ENCODE measurements at places on chromosomes 16 and 17.

DNA sequence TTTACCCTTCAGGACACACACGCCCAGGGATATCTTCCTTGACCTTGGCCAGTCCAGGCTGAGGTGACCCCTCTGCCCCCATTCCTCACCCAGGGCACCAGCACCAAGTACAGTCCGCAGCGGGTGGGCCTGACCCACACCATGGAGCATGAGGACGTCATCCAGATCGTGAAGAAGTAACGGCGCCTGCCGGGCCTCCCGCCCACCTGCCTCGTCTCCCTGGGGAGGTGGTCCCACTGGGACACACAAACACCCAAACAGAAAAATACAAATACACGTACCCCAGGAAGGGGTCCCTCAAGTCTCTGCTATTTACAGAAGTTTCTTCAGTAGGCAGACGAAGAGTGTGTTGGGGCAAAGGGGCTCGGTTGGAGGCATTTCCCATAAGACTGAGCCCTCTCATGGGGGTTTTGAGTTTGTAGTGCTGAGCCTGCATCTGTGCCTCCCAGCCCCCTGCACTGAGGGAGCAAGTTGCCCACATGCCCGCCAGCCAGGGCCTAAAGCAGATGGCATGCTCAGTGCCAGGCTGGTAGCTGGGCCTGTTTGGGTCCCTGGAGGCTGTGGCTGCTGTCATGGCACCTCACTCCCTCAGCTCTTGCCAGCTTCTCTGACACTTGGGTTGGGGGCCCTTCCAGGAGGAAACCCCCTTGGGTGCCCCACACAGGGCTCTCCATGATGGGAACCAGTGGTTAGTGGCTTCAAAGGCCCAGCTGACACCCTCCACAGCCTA lies 1.3 kb upstream of the MYO15A start:
- no peak for DNase-seq

GRCh38 chr16:27405546-27406451 lies 3.8 kb downstream of the IL21R start:
- no peak for DNase-seq

GRCh38 chr17:4478318-4478830 lies 20.3 kb upstream of the SPNS2 start:
- no peak for DNase-seq

DNA sequence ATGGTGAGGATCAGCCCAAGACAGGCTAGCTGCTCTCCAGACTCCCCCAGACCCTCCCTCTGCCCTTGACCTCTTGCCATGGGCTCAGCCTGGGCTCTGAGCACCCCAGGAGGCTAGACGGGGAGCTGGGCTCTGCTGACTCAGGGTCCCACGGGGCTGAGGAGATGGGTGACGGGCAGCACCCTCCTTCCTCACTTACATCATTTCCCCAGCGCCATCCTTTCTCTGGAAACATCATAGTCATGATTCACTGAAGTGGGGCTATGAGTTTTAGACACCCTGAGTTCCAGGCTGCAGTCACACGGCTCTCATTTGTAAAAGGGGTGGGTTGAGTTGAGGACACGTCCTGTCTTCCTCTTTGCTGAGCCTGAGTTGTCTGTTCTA lies 3.0 kb upstream of the ITGAX start:
- DNase-seq, result no peak

DNA sequence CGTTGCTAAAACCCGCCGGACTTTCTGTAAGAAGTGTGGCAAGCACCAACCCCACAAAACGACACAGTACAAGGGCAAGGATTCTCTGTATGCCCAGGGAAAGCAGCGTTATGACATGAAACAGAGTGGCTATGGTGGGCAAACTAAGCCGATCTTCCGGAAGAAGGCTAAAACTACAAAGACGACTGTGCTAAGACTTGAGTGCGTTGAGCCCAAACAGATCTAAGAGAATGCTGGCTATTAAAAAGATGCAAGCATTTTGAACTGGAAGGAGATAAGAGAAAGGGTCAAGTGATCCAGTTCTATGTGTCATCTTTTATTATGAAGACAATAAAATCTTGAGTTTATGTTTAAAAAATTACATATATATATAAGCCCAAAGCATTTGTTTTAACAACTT lies 20.3 kb downstream of the HELZ start:
- DNase-seq, result no peak

DNA sequence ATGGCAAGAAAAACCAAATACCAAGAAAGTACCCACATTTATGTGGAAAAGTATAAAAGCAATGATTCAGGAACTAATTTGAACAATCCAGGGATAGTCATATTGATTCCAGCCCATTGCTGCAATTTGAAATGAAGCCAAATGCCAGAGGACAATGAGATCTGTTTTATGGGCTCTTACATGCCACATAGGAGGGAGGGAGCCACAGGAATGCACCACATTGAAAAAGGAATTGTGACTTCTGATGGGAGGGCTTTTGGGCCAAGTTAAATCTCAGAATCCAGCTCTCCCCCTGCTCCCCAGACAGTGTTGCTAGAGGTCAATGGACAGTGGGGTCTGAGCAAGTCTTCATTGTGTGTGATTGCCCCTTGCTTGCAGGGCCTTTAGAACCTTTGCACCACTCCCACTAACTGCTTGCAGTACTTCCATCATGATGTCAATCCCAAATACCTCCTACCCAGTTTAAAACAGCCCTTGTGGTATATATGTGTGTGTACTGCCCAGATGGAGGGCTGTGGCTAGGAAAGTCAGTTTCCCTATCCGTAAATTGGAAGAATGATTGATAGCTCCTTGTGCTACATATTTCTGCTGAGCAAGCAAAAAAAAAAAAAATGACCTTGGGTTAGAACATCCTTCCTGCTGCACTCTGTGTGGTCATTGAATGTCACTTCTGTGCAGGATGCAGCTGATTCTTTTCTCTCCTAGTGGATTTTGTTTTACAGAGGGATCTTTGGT lies 406.8 kb downstream of the UTP18 start:
- DNase-seq, result no peak

- DNase-seq, result no peak
These were observed 1.1 kb upstream of the LLGL2 start for GRCh38 chr17:75524269-75524969.

DNA sequence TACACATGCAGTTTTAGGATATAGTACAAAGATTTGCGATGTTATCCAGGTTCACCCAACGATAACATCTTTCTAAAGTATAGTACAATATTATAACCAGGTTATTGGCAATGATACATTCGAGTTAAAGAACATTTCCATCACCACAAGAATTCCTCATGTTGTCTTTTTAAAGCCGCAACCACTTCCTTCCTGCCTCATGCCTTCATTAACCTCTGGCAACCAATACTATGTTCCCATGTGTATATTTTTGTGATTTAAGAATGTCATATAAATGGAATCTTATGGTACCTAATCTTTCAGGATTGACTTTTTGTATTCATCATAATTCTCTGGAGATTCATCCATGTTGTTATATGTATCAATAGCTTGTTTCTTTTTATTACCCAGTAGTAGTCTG lies 1183.2 kb downstream of the CDH11 start:
- no peak for DNase-seq

GRCh38 chr16:57859331-57859730 lies 57.0 kb upstream of the KIFC3 start:
- no peak for DNase-seq

- no peak for DNase-seq
These were observed 3.3 kb upstream of the CES1 start for GRCh38 chr16:55836158-55836611.

GRCh38 chr16:17691899-17692176 lies 221.1 kb upstream of the XYLT1 start:
- DNase-seq, result no peak

DNA sequence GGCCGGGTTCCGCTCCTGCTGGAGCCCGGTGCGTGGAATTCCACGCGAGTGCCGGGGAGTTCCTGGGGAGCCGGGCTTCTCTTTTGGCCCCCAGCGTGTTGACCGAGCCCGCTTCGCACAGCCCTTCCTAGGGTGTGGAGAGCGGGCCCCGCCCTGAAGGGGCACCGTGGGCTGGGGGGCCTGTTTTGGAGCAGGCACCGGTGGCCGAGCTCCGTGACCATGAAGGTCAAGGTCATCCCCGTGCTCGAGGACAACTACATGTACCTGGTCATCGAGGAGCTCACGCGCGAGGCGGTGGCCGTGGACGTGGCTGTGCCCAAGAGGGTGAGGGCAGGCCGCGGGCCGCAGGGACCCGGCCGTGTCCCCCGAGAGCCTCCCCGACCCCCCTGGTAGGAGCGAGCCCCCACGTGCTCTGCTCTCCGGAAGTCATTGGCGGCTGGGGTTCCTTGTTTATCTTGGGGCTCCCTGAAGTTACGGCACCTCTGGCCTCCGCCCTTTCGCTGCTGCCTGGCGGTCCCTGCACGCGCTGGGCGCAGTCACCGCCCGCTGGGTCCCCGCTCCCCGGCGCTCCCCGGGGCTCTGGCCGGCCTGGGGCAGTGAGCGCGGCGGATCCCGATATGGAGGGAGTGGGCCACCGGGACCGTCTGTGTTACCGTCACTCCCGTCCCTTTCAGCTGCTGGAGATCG lies 528 bp downstream of the HAGHL start:
- DNase-seq, result no peak

- no peak for DNase-seq
These were observed 36.5 kb downstream of the NF1 start for GRCh38 chr17:31131299-31131698.

GRCh38 chr17:15406081-15406480 lies 61.3 kb downstream of the CDRT4 start:
- DNase-seq, result no peak

- no peak for DNase-seq
These were observed 722 bp downstream of the RASL10B start for GRCh38 chr17:35731917-35732805.

DNA sequence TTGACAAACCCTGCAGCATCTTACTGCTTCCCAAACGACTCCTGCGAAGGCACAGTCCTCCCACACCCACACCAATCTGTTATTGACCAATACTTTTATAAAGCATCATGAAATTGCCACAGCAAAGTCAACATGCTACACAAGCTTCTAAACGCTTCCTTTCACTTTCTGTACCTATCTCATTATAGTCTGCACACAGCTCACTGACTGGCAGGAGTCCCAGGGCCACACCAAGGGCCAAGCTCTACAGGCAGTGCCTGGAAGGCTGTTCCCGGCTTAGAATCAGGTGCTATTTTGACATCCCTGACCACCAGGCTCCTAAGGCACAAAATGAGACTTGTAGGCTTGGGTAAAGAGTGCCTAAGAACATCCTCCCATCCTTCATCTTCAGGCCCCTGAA lies 39.5 kb downstream of the USP7 start:
- DNase-seq, result no peak

GRCh38 chr16:61770301-61770700 lies 265.9 kb downstream of the CDH8 start:
- DNase-seq, result no peak

GRCh38 chr16:768428-768827 lies 7.9 kb downstream of the MSLN start:
- DNase-seq, result no peak

- no peak for DNase-seq
These were observed 12.4 kb upstream of the ZNF689 start for GRCh38 chr16:30622455-30623032.

- DNase-seq, result no peak
These were observed 5.9 kb downstream of the HAS3 start for GRCh38 chr16:69111216-69111875.

GRCh38 chr16:48215738-48216137 lies 28.4 kb upstream of the LONP2 start:
- no peak for DNase-seq

- DNase-seq, result peak; percentile 76
These were observed 47.4 kb upstream of the NUDT7 start for GRCh38 chr16:77674888-77675287.

GRCh38 chr16:65313936-65314626 lies 192.2 kb upstream of the CDH11 start:
- no peak for DNase-seq

DNA sequence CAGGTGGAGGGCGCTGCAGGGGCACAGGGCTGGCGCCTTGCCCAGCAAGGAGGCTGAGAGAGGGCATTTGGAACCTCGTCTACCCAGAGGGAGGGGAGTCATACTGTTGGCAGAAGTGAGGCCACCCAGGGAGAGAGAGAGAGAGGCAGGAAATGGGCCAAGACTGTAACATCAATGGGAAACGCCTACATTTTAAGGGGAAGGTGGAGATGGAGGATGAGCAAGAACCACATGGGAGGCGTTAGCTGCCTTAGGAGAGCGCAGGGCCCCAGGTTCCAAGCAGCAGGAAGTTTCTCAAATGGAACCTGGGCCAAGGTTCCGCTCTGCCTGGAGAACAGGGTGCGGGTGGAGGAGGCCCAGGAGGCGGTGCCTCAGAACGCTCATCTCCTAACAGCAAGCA lies 2.7 kb upstream of the WFDC1 start:
- no peak for DNase-seq

- no peak for DNase-seq
These were observed 24.1 kb upstream of the ENGASE start for GRCh38 chr17:79050551-79050950.

- no peak for DNase-seq
These were observed 463.6 kb upstream of the SOX9 start for GRCh38 chr17:71656964-71657858.

DNA sequence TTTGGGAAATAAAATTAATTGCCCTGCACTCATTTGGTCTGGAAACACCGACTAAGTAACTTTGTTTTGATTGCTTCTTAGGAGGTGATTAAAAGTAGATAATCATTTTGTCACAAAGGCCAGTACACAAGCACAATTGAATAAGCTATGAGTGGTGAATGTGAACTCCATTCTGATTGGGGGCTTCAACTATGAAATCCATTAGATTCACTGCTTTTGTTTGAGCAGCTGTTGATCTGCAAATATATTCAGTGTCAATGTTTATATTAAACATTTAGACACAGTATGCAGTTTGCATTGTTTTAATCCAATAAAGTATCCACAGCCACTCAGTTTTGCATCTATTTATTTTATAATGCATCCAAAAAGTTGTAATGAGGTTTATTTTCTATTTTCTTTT lies 817.5 kb downstream of the CDH11 start:
- no peak for DNase-seq

- DNase-seq, result no peak
These were observed 15.2 kb upstream of the HERPUD1 start for GRCh38 chr16:56916571-56917403.

DNA sequence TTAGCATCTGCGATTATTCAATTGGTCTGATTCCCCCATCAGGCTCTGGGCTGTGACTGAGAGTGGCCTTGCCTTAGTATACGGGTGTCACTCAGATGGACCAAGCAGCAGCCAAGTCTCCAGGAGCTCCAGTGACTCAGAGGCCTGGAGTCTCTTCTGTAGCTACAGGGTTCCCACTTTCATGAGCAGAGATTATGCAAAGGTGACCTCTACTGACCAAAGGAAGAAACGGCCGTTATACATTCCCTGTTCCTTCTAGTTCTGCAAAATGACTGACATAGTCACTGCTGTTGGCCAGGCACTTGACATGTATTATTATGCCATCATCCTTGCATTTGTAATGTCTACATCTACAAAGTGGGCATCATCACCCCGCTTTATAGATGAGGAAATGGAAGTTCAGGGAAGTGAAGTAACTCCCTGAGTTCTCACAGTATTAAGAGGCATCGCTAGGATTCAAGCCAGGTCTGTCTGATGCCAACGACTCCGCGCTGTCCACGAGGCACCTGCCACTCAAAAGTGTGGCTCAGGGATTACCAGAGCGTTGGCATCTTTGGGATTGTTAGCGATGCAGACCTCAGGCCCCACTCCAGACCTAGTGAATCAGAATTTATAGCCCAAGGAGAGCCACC lies 23.3 kb downstream of the SLC38A7 start:
- DNase-seq, result peak; percentile 70

GRCh38 chr17:56152874-56153602 lies at the start of gene ANKFN1:
Gene ANKFN1 (plus strand): TSS chr17:56153475. CDS start chr17:56212668, 59,193 bp downstream.
- no peak for DNase-seq

- DNase-seq, result no peak
These were observed 8.9 kb upstream of the ITGAM start for GRCh38 chr16:31250782-31251384.

- no peak for DNase-seq
These were observed 254.3 kb upstream of the TNRC6C start for GRCh38 chr17:77704048-77704815.

- DNase-seq, result no peak
These were observed 424 bp downstream of the HOXB2 start for GRCh38 chr17:48544349-48545021.
